ENCODE measurements at places on chromosomes 2 and 18.

- no peak for DNase-seq
Observed at GRCh38 chr2:133418671-133419070, 149.6 kb downstream of the NCKAP5 start.

DNA sequence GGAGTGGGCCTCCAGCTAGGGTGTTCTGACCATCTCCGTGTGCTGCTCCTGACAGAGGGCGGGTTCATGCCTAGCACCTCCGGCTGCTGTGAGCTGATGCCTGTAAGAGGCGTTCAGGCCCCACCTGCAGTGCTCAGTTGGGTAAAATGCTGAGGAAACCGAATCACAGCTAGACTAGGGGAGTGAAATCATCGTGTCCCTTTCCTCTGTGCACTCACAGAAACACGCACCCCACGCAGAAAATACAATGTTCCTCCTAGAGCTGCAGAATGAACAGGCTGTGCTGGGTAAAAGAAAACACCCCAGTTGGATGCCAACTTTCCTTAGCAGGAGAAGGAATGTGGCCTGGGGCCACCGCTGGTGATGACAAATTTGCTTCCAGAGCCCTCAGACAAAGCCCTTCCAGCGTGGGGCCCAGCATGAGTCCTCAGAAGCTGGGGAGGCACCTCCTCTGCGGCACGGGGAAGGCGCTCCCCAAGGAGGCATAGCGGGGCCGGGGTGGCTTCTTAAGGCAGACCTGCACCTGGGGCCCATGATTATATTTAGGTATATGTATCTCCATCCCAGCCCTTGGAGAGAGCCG, 16.3 kb upstream of the ARHGEF4 start:
- no peak for DNase-seq

GRCh38 chr2:18282026-18282425, 278.4 kb downstream of the RDH14 start:
- no peak for DNase-seq

DNA sequence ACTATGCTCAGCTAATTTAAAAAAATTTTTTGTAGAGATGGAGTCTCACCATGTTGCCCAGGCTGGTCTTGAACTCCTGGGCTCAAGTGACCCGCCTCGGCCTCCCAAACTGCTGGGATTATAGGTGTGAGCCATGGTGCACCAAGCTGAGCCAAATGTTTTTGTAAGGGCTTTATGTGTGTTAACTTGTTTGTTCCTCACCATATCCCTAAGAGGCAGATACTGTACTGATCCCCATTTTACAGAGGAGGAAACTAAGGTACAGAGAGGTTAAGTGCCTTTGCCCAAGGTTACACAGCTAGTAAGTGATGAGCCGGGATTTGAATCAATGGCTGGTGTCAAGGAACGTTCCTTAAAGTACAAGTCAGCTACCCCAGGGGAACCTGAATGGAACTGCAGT, 85.3 kb upstream of the KLF7 start:
- no peak for DNase-seq

DNA sequence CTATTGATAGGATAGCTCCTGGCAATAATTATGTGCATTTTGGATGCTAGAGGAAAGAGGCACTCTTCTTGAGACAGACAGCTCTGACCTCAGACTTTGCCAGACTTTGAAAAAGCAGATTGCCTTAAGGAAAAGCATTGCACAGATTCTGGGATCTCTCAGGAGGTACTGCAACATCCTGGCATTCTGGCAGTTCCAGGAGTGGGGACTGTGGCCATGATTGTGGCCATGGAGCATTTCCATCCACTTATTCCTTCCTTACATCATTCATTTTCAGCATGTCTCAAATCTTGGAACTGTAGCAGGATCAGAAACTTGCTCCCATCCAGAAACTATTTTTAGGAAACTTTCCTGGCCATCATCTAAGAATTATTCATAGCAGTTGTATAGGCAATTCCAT, 144.9 kb upstream of the FOSL2 start:
- DNase-seq, result no peak

- no peak for DNase-seq
Observed at GRCh38 chr2:142142595-142142994, 11.8 kb upstream of the LRP1B start.

DNA sequence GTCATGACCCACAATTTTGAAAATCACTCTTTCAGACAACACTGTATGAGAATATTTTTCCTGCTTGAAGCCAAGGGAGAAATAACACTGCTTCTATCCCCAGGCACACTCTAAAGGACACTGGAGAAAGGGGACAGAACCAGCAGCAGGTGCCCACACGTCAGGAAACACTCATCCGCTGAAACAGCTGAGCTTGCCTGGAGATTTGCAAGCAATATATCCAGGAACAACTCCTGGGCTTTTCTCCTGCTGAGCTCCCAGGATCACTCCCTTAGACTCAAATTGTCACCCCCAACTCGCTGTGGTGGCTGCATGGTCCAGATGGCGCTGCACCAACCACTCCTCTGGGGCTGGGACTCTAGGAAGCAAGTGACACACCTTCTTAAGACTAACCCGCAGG, 186.7 kb downstream of the ARL4C start:
- DNase-seq, result no peak

- no peak for DNase-seq
Observed at GRCh38 chr2:241863536-241863954, 4.9 kb upstream of the PDCD1 start.

- no peak for DNase-seq
Observed at GRCh38 chr2:32427672-32428610, 71.1 kb downstream of the BIRC6 start.

GRCh38 chr2:134919341-134920210, 954 bp downstream of the CCNT2 start:
- no peak for DNase-seq

DNA sequence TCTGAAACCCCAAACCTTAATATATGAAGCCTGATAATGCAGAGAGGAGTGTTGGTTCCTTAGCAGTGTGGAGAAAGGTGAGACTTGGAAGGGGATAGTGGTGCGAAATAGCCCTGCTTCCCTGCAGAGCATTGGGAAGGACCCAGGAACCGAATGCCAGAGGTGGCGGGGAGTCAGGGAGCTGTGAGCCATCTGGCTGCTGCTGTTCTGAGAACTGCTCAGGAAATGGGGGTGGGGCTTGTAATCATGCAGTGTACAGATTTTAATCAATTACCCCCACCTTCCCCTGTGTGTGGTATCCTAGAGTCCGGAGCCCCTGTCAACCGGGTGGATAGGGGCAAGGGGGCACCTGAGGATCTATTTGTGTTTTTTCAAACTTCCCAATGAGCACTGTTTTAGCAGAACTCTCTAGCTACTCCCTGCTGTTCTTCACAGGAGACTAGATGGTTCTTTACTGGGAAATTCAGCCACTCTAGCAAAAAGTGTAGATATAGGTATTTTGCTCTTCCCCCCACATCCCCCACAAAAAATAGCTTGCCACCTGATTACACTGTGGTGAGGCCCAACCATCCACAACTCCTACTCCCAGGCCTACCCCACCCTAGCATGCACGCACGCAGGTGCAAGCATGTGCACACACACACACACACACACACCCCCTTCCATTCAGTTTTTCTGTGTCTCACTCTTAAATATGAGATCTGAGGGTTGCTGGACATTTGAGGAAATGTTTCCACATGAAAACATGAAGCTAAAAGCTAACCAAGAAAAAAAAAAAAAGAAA, 30.1 kb upstream of the MBOAT2 start:
- DNase-seq, result no peak

DNA sequence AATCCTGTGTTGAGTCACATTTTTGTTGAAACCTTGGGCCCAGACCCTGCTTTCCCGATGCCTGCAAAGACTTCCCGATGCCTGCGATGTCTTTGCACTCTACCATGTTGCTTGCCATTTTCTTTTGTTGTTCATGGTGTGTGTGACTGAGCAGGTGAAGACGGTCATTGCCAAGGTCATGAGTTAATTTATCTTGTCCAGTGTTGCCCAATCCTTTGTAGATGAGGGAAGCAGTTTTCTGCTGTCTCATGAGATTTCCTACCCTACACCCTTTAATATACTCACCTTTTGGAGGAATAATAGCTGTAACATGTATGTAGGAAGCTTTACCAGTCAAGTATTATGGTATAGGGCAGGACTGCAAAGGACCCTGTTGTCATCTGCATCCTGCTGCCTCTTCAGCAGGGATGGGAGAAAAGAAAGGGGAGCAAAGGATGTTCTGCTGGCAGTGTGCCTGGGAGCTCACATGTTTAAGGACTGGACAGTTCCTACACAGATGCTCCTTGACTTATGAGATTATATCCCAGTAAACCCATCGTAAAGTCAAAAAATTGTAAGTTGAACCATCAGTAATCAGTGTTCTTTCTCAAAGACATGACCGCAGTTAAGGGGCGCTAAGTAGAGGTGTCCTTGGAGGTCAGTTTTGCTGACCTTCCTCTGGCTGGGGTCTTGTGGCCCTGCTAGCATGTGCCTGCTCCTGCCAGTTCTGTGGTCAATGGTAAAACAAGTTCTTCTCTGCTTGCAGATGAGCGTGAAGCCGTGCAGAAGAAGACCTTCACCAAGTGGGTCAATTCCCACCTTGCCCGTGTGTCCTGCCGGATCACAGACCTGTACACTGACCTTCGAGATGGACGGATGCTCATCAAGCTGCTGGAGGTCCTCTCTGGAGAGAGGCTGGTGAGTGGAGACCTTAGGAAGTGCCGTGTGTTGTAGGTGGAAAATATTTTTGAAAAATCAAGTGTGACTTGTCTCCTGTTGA, 124.8 kb upstream of the EML6 start:
- no peak for DNase-seq

- DNase-seq, result no peak
Observed at GRCh38 chr2:113867571-113867970, 22.3 kb upstream of the ACTR3 start.

DNA sequence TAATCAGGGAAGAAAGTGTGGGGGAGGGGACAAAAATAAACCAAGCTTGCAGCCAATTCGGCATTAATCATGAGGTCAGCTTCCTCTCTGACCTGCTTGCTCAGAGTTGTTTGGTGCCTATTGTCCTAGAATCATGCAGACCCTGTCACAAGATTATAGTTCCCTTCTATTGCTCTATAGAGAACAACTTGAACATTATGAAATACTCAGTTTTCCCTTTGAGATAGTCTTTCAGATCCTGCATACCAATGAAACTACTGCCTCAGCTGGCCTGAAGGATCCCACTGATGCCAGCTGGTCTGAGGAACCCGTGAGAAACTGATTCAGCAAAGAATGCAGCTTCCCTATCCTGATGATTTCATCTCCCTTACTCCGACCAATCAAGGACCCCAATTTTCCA, 955 bp upstream of the BBS5 start:
- no peak for DNase-seq

DNA sequence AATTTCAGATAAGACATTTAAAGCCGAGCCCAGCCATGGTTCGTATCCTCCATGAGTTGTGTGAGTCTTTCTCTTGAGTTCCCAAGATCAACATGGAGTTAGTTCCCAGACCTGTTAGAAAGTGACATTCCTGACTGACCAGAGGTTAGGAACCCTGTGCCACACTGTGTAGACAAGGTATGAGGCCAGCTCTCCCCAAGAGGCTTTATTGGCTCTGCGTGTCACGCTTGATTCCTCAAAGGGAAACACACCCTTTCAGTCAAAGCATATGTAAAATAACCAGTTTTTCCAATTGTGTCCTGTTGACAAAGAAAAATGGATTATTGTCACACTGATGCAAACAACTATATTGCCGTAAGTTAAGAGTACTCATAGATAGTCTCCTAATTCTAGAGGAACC, 1.2 kb downstream of the SULT1C3 start:
- no peak for DNase-seq

DNA sequence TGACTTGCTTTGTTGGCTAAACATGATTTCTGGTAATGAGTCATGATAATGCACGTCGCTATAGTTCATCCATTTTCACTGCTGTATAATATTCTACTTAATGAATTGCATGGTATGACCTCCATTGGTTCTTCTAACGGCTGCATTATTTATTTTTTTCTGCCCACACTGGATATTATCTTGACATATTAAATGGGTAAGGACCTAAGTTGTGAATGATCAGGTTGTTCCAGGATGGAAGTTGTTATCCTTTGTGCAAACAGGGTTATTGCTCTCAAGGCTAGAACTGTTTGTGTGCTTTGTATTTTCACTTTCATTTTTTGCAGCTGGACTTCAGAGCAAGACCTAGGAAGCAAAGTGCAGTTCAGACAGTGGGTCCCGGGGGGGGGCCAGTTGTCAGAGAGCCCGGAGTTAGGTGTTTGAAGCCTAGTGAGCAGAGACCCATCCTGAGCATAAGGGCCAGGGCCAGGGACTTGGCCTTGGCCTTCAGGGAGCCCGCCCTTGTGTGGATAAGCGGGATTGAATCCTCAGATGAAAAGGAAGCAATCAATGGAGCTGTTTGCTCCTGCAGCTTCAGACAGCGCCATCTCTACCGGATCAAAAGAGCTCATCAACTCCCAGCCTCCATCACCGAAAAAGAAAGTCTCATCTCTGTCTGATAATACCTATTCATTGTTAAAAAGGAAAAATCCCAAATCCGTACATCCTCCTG, 48.2 kb downstream of the AGAP1 start:
- no peak for DNase-seq

- no peak for DNase-seq
Observed at GRCh38 chr2:1237783-1238182, 175.5 kb upstream of the TPO start.

- DNase-seq, result no peak
Observed at GRCh38 chr18:47950511-47950910, 20.1 kb upstream of the SMAD2 start.

DNA sequence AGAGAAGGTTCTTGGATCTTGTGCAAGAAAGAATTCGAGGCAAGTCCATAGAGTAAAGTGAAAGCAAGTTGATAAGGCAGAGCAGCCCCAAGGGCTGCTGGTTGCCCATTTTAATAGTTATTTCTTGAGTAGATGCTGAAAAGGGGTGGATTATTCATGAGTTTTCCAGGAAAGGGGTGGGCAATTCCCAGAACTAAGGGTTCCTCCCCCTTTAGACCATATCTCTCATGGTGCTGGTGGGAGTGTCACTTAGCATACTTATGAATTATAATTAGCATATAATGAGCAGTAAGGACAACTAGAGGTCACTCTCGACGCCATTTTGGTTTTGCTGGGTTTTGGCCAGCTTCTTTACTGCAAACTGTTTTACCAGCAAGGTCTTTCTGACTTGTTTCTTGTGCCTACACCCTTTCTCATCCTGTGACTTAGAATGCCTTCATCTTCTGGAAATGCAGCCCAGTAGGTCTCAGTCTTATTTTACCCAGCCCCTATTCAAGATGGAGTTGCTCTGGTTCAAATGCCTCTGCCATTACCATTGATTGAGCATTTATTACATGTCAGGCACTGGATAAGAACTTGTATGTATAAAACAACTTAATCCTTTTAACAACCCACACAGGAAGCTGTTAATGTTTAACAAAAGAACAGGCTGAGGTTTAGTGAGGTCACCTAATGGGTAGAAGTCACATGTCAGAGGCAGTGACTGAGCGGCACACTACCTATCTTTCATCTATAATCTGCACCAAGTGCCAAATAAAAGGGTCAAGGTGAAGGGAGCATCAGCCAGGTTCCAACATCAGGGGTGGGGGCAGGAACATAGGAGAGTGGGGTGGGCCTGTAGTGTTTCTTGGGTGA, 250.9 kb downstream of the ICOS start:
- DNase-seq, result no peak

- no peak for DNase-seq
Observed at GRCh38 chr18:46536215-46536874, 120.7 kb downstream of the LOXHD1 start.

GRCh38 chr2:17306219-17306618, 212.0 kb downstream of the RAD51AP2 start:
- no peak for DNase-seq
